ENCODE measurements at places on chromosomes 3 and 15.

DNA sequence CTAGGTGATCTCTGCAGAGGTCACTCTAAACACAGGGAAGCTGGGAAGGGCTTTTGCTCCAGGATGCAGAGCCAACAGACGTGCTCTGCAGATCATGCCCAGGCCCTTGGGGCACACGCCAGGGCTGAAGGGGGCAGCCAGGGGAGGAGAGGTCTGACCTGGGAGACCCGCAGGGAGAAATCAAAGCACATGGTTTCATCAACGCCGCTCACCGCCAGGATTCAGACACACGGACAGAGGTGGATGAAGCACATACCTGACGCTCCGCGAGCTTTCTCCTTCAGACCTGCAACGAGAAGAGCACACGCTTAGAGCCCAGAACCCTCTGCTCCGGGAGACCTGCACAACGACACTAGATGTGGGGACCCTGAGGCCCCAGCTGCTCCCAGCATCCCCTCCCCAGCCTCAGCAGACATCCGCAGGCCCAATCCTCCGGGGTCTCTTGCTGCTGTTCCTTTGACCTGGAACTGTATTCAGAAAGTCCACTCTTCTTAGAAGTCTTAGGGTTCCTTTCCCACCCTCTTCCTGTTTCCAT, 90.7 kb upstream of the IQSEC1 start:
- no peak for DNase-seq

DNA sequence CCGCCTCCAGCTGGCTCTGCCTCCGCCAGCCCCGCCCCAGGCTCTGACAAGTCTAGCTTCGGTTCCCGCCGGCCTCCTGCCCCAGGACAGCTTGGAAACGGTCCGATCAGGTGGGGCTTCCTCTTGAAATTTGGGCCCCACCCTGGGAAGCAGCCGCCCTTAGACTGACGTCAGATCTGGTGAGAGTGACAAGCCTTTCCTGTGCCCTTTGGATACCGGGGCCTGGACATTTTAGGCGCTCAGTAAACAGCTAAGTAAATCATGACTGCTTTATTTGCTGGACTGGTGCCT, 378 bp upstream of the HYAL3 start:
- no peak for DNase-seq

- no peak for DNase-seq
Observed at GRCh38 chr3:6697285-6697684, 163.6 kb upstream of the GRM7 start.

DNA sequence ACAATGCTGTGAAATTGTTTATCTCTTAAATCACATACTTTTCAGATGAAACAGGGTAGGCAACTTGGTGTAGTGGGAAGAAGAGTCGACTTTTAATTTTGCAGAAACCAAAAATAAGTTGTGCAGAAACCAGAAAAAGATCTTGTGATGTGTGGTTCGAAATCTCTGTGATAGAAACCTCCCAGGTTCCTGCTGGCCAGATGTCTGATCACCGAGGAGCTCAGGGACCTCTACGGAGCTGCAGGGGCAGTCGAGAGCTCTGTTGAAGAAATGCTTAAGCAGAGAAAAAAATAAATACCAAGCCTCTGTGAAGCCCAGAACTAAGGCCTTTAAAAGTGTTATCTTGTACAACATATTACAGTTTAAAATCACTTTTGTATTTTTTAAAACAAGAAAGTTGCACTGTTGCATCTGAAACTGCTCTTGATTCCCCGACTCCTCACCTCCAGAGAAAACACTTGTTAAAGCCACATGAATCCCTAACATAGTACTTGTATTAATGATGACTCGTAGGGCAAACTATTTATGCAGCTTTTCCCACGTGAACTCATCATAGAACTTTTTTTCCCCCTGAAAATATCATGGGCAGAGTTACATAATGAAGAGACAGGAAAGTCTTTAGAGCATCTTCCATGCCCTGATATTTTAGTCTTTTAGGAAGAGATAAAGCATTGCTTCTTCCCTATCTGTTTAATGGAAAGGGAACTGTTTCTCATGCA, 51.3 kb downstream of the CCK start:
- DNase-seq = no peak

- DNase-seq = peak; percentile 59
Observed at GRCh38 chr3:196813903-196814302, 53.8 kb upstream of the SENP5 start.

DNA sequence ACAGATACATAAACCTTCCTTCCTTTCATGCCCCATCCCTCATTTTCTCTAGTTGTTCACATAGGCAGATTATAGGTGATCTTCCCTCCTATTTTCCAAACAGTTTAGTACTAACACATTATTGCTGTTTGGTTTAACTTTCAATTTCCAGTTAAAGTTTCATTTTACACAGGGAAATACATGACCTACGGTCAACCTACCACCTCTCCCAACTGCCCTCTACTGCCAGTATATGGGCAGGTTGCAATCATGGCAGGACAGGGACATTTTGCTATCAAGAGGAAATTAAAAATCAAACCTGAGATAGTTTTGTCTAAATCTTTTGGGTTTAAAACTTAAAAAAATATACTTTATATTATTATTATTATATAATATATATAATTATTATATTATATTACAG, 26.1 kb upstream of the TFDP2 start:
- DNase-seq = no peak

DNA sequence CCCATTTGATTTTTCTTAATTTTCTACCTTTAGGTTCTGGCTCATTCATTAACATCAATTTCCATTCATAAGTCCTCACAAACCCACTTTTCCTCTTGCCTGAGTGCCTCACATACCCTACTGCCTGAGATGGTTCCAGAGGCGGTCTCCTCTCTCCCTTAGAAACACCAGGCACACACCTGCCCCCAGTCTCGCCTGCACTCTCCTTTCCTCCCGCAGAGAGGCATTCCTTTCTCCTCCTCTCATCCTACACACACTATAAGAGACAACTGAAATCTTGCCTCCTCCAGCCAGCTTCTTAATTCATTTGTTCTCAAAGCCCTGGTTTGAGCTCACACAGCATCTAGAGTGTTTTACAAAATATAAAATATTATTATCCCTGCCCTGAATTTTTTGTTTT, 27.5 kb downstream of the TF start:
- DNase-seq = no peak

DNA sequence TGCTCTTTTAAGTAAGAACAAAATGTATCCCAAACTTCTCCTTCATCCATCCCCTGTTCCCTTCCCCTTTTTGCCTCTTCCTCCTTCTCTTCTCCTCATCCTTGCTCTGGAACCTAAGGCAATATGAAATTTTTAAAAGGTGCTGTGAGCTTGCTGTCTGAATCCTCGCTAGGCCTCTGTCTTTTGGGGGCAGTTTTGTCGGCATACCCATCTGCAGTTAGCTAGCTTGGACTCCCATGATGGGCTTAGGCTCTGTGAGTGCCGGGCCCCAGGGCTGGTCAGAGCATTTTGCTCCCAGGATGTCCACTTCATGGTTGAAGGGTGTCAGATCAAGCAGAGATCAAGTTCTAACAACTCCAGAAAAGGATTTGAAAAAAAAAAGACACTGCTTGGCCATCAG, 18.6 kb downstream of the ZIC1 start:
- DNase-seq = no peak

GRCh38 chr3:26713091-26713490, 90.5 kb downstream of the LRRC3B start:
- no peak for DNase-seq

DNA sequence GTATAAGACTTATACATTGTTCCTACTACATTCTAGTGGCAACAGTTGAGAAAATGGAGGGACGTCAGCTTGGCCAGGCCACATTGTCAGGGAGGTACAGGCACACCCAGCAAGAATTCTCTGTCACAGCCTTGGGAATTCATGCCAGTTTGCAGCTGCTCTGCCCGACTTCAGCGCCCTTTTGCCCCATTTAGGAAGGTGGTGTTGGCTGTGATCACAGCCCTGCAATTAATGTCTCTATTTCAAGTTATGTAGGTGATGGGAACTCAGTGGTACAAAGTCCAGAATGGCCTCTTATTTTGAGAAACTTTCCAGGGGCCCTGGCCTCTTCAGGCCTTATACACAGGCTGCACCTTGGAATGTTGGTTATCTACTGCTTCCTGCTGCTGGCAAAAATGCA, 26.7 kb downstream of the AMOTL2 start:
- no peak for DNase-seq

- peak; percentile 62 for DNase-seq
Observed at GRCh38 chr15:74399511-74400312, 32.3 kb upstream of the CYP11A1 start.

GRCh38 chr3:41881233-41881821, 80.6 kb downstream of the ULK4 start:
- peak; percentile 48 for DNase-seq

GRCh38 chr3:146498002-146498736, 28.8 kb upstream of the PLSCR2 start:
- no peak for DNase-seq

GRCh38 chr15:57540736-57541135, 51.0 kb upstream of the MYZAP start:
- DNase-seq = no peak

DNA sequence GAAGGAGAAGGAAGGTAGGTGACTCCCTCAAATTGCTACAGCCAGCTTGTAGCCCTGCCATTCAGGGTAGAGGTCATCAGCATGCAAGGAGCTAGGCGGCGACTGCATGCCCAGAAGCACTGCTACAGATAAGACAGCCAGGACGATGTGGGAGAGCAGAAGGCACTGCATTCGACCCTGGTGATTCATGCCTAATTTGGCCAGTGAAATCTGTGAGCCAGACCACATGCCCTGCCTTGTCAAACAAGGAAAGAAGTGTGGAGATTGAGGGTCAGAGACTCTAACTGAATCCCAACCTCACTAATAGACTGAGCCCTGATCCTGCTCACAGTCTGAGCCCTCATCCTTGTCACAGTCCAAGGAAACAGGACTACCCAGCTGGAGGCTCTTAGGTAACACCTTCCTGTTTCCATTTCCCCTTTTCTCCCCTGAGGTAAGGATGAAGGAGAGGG, 86.6 kb downstream of the LINGO1 start:
- peak; percentile 97 for DNase-seq

DNA sequence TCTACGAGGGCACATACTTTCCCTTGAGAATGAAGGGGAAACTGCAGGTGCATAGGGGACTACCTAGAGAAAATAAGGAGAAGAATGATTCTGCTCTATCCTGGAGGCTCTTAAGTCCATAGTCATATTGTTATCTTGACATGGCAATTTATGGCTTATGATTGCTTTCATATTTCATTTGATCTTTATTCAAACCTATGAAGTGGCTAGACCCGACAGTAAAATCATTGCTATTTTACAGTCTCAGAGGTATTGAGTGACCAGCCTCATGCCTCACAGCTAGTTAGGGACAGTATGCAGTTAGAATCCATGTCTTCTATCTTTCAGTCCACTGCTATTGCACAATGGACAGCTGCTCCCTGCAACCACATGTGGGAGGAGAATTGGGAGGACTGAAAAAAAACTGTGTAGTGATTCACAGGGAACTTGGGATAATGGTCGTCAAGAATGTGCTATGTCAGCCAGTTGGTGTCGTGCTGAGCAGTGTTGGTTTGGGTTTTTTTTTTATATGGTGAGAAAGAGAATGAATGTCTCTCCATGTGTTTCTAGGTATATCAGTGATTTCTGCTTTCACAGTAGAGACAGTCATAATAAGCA, 63.2 kb upstream of the SPPL2A start:
- peak; percentile 92 for DNase-seq

DNA sequence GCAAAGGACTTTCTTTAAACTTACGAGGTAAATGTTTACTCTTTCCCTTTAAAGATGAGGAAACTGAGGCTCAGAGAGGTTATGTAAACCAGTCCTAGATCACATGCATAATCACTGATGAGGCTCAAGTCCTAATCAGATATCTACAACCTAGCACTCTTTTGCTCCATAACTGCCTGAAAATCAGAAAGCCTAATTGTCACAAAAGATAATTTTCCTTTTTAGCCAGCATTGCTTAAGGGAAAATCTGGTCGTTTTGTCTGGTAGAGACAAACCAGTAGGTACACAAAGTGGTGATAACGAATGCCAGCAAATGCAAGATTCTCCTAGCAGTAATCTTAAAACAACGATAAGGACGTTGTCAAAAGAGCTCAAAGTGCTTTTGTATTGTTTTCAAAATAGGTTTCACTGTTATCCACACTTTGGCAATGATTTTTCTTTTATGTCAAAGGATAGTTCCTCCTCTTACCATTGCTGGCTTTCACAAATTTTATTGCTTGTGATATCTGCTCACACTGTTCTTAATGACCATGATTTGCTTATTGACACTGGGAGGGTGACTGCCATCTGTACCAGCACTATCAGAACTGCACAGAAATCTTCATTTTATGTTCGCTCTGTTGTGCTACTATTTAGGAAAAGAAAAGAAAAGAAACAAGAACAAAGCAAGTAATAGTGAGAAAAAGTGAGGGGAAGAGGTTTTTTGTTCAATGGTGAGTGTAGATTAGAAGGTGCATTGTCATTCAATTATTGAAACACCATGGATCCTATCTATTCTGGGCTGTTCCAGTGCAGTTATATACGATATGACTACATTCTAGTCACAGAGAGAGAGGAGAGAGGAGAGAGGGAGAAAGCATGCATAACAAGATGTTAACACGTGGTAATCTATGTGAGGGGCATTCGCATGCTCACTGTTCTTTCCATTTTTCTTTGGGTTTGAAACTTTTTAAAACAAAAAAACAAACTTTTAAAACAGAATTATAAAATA, 13.7 kb downstream of the IQCH start:
- no peak for DNase-seq

GRCh38 chr3:169627789-169628188, 35.7 kb downstream of the MECOM start:
- DNase-seq = no peak

DNA sequence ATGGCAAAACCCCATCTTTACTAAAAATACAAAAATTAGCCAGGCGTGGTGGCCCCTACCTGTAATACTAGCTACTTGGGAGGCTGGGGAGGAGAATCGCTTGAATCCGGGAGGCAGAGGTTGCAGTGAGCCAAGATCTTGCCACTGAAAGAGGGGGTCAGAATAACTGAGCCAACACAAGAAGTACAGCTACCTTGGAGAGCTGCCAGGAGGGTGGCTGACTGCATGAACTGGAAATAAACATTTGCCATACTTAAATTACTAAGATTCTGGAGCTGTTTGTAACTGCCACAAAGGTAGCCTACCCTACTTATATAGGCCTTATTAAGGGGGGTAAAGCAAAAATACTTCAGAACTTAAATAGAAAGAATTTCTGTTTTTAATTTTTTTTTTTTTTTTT, 15.4 kb upstream of the PIK3CB start:
- peak; percentile 43 for DNase-seq

DNA sequence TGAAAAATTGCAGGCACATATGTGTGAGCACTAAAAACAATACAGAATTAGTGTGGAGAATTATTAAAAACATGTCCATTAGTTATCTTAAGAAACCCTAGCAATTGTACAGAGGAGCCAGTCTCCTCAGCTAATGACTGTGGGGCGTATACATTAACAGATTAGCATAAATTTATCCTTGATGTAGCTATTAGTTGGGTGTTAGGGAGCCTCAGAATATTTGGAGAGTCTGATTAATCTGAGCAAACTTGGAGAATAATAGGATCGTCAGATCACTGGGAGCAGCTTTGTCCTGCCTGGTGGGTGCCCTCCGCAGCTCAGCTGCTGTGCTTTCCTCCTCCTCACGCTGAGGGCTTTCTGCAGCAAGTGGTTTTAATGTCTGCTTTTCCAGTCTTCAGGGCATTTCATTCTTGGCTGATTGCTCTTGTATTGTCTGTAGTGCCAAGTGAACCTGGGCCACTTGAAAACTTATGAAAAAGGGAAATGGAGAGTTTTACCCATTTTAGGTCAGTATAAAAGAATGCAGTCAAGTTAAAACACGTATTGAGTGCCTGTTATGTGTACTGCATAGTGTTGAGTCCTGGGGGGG, 417.4 kb upstream of the SEMA6D start:
- DNase-seq = no peak

Measured in amniotic epithelial cell (primary cell).